ENCODE measurements at places on chromosomes 11 and 22.

DNA sequence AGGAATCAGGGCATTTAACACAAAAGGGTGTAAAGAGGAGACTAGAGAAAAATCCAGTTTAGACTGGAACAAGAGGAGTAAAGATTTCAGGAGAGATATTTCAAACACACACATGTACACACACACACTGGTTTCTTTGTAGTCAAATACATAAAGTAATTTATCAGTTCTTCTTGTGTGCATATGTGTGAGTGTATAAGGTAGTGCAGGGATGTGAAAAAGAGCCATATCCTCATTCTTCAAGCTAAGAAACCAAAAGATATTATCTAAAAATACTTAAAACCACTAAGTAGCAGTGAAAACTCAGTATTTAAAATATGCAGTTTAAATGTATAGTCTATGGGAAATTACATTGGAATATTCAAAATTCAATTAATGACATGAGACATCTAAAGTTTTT is 52.5 kb upstream of the CARD18 start:
- no peak for ATAC-seq

DNA sequence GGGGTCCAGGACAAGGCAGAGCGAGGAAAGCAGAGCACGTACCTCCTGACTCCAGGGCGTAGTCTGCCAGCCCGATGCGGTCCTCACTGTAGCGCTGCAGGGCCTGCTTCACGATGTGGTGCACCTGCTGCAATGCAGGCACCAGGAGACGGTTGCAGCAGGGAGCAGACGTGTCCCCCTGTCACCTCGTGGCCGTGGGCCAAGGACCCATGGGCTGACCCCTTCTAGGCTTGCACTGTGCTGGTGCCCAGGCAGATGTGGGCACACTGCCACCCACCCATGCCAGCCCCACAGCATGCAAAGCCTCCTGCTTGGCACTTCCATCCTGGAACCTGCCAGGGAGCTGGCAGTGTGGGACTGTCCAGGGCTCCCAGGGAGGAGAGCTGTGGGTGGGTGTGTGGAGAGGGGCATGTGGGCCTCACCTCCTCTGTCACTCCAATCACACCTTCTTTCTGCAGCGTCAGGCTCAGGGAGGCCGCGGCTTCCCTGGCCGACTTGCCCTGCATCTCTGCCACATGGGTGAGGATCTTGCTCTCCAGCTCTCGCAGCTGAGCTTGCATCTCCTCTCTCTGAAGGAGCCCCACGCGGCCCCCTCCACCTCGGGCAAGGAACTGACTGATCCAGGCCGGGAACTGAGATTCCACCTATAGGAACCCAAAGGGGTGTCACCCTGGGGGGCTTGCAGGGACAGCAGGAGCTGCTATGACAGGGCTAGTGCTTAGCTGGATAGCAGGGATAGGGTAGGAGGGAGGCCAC is 16.3 kb downstream of the SUN2 start:
- no peak for ATAC-seq

- ATAC-seq: peak; percentile 25
Measured at GRCh38 chr11:117328375-117329010, 839 bp downstream of the CEP164 start.

DNA sequence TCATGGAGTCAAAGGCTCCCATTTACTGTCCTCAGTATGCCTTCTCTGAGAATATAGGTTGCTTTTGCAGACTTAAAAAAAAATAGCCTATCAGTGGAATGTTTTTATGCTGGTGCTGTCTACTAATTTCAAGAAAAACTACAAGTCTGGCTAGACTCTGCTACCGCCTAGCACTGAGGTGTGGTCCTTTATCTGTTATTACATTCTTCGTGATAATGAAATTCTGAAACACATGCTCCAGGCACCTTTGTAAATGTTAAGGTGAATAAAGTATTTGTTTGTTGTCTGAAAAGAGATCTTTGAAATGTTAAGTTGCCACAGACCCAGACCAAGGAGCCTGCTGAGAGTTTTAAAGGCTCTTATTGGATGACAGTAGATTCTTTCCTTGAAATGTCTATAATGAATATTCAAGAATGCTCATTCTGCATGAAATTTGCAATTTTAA is 95.3 kb downstream of the DBX1 start:
- no peak for ATAC-seq

DNA sequence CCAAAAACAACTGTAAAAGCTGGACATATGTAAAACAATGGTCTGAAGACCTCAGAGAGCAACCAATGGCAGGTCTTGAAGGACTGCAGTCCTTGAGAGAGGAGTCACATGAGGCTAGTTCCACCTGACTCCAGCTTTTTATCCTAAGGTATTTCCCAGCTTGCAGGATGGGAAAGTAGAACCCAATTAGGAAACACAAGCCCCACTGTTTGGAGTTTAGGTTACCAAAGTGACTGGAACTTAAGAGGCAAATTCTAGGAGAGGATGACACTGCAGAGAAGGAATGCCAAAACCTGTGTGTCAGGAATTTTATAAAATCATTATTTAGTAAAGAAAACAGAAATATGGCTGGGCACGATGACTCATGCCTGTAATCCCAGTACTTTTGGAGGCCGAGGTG is 18.4 kb downstream of the OR2AT4 start:
- ATAC-seq: no peak

GRCh38 chr11:69385144-69385820 is 91.3 kb downstream of the MYEOV start:
- ATAC-seq: no peak

- ATAC-seq: no peak
Measured at GRCh38 chr11:112051768-112052167, 22.0 kb downstream of the PIH1D2 start.

DNA sequence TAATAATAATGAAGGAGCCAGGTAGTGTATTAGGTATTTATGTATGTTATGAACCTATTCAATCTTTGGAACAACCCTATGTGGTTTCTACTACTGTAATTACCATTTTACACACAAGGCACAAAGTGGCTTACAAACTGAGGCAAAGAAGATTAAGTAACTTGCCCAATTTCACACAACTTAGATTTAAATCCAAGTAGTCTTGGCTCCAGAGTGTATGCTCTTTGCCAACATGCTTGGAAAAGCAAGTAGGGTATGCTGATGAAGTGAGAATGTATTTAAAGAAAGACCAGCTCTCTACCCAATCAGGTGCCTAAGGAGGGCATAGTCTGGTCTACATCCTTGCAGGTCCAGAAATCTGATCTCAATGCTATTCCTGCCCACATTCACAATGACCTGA is 463.2 kb downstream of the METTL15 start:
- ATAC-seq: no peak

DNA sequence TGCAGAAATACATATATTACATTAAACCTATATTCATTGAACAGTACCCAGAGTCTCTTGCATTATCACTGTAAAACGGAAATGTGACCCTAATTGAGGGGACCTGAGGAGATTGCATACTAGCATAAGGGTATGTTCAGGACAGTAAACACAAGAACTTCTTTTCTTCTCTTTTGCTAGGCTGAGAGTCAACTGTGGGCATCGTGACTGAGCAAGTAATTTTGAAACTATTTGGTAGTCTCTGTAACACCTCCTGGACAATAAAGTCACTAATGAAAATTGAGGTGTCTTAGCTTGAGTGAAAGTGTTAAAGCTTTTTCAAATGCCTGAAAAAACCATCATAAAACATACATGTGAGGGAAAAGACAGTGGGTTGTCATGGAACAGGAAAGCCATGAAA is 90.9 kb downstream of the PDHX start:
- ATAC-seq: no peak

- ATAC-seq: peak; percentile 20
Measured at GRCh38 chr11:7612056-7612660, 61.1 kb downstream of the CYB5R2 start.

GRCh38 chr11:129460714-129461113 is 85.1 kb downstream of the BARX2 start:
- ATAC-seq: no peak

DNA sequence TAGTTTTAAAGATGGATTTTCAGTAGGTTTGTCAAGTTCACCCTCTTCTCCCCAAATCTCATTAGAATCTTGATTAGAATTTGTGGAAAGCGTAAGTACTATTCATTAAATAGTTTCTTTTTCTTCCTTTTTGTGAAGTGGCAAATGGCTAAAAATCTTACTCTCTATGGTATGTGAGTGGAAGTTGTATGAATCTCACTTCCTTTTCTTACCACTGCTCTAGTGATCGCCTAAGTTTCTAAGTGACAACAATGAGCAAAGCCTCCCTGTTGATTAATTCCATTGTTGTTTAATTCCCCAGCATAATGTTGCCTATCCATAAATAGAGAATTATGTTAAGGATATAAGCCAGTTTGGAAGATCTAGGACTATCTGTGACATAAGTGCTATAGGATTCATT is 82.7 kb downstream of the PGR start:
- no peak for ATAC-seq

DNA sequence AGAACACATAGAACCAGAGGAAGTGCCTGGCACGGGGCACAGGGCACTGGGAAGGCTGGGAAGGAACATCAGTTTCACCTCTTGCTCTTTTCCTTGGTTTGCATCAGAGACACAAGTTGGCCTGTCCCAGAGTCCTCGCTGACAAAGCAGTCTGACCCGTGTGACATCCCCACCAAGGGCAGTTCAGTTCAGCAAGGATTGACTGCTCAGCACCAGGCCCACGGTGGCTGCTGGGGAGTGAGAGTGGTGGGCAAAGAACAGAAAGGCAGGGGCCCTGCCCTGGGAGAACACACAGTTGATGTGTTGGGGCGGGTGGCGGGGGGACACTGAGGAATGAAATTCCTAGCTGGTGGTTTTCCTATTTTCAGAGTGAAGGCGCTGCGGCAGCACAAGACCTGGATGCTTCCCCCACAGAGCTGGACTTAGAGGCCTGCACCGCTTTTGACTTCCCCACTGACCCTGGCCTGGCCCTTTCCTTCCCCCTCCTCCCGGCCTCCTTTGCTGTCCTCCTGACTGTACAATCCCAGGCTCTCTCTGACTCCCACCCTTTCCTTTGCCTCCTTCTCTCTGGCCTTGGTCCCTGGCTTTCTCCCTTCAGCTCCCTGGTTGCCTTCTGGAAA is 2.2 kb upstream of the TMPRSS13 start:
- ATAC-seq: peak; percentile 18

GRCh38 chr11:34238533-34238932 is 119.3 kb downstream of the ABTB2 start:
- ATAC-seq: no peak

DNA sequence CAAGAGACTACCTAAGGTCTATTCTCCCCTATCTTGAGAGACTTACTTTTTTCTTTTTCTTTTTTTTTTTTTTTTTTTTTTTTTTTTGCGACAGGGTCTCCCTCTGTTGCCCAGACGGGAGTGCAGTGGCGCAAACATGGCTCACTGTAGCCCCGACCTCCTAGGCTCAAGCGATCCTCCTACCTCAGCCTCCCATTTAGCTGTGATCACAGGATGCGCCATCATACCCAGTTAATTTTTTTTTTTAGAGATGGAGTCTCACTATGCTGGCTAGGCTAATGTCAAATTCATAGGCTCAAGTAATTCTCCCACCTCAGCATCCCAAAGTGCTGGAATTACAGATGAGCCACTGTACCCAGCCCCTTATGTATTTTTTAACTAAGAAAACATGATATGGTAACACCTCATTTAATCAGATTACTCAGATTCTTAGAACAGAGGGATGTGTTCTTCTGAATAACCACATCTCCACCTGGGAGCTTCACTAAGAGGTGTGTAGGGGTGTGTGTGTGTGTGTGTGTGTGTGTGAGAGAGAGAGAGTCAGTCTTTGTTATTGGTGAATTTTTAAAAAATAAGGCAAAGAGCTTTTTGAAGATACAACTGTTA is 102.9 kb downstream of the USP35 start:
- no peak for ATAC-seq

DNA sequence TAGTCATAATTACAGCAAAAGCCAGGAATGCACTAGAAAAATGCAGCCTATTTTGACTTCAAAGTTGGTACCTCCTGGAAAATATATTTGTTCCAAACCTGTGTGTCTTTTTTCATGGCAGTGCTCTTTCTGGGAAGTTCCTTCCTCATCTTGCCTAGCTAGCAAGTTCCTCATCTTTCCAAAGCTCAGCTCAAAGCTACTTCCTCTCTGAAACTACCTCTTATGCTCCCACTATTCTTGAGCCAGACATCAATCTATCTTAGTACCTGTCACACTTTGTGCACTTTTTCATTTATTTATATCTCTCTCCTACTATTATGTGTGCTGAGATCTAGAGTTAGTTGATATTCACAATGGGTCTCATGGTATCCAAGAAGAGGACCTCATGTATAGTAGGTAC is 191.6 kb upstream of the CCDC90B start:
- no peak for ATAC-seq

GRCh38 chr11:103768816-103769215 is 267.6 kb upstream of the DDI1 start:
- ATAC-seq: no peak

GRCh38 chr11:119885861-119886567 is 157.0 kb upstream of the NECTIN1 start:
- ATAC-seq: no peak

DNA sequence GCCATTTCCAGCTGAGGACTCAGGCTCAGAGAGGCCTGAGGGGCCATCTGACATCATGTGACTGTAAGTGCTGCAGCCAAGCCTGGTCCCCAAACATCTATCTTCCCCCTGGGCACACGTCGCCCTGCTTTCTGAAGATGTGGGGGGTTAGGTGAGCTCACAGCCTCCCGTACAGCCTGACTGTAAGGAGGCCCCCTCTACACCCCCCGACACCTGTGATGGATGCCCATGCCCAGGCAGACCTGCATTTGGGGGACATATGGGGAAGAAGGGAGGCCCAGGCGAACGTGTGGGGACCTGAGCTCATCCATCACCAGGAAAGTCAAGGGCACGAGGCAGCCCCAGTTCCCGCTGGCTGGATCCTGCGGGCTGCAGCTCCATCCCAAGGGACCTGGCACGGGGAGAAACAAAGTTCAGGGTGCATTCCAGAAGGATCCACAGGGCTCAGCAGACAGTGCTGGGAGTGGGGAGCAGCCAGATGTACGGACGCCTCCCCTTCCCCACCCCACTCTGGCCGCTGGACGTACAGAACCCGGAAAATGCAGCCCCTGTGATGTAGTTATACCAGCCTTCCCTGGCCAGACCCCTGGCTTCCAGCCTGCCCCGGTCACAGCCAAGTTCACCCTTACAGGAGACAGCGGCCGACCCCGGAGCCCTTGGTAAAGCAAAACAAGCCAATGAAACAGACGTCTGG is 1431.4 kb downstream of the BRD1 start:
- no peak for ATAC-seq

DNA sequence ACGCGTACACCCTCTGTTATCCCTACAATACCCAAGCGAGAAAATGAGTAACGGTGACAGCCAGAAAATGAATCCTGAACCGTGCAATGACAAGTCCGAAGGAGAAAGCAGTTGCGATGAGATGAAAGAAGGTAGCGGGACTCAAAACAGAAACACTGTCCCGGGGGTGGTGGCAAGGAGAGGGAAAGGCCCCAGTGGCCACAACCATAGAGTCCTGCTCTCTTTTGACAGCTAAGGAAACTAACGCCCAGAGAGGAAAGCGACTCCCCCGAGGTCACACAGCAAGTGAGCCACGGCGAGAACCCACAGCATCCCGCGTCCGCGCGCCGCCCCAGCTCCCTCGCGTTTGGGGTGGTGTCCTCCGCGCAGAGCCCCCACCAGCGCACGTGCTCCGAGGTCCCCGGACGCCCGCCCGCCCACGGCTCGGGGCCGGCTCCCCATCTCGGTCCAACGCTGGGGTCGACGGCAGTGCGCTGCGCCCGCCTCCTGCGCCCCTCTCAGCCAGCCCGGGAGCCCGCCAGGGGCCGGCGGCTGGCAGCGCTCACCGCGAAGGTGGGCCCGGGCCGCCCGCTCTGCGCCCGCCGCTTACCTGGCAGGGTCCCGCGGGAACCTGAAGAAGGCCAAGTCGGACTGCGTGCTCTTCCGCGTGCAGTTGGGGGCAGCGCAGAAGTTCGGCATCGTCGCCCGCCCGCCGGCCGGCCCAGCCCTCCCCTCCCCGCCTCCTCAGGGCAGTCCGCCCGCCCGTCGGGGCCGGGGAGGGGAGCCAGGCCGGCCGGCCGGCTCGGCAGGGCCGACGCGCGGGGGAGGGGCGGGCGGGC is 564 bp downstream of the THAP12 start:
- no peak for ATAC-seq
